ENCODE measurements at places on chromosomes 6 and 20.

GRCh38 chr20:9301129-9302090 lies 213.0 kb upstream of the LAMP5 start:
- no peak for DNase-seq

DNA sequence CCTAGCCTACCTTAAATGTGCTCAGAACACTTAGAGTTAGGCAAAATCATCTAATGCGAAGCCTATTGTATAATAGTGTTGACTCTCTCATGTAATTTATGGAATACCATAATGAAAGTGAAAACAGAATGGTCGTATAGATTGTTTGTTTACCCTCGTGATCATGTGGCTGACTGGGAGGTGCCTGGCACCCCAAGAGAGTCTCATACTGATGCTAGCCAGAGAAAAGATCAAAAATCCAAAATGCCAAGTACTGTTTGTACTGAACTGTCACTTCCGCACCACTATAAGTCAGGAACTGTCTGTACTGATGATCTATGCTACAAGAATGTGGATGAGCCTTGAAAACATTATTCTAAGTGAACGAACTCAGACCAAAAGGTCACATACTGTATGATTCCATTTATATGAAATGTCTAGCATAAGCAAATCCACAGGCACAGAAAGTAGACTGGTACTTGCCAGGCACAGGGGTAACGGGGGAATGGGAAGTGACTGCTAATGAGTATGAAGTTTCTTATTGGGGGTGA lies 22.4 kb downstream of the ZMYND8 start:
- DNase-seq, result no peak

- DNase-seq, result no peak
These were observed 202.9 kb downstream of the SYNDIG1 start for GRCh38 chr20:24672181-24672880.

DNA sequence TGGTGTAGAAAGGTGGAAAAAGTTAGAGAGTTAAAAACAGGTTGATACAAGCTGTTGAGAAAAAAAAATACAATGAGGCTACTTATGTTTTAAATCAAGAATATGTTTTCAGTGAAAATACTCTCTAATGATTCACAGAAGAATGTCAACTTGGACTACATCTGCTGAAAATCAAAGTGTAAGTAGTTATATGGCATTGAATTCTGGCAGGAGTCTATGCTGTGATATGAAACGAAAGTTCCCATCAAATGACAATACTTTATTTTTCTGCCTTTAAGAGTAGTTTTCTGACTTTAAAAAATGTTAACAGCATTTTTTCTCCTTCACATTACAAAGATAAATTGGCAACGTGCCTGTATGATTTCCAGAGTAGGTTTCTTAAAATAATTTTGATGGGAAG lies 158.3 kb downstream of the EYA4 start:
- DNase-seq, result no peak

- no peak for DNase-seq
These were observed 831.2 kb downstream of the MAFB start for GRCh38 chr20:39857835-39858234.
